ENCODE measurements at places on chromosomes 12 and 14.
A peak's percentile ranks its signal among the peaks of the same experiment; 100 is the strongest.

DNA sequence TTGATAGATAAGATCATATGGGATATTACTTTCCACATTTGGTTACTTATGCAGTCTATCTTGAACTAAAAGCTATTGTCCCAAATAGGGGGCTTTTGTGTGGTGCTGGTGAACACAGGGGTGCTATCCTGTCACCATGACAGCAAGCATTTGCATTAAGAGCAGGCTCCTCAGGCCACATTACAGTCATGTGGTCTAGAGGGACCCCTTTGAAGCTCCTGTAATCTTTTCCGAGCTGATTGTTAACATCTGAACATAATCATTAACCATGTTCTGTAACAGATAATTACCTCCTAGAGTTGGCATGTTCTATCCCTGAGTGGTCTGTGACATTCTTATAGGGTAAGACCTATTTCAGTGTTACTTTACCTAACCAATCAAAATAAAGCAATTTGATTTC lies 178.8 kb downstream of the KTN1 start:
- DNase-seq: no peak

- no peak for DNase-seq
Observed at GRCh38 chr12:118103201-118103600, 610 bp downstream of the VSIG10 start.

- peak; percentile 35 for DNase-seq
Observed at GRCh38 chr14:20278414-20278813, 27.3 kb downstream of the TTC5 start.

GRCh38 chr14:33569821-33570687 lies 380.8 kb downstream of the EGLN3 start:
- DNase-seq: no peak

GRCh38 chr14:24844011-24844410 lies 205.9 kb downstream of the STXBP6 start:
- DNase-seq: no peak

DNA sequence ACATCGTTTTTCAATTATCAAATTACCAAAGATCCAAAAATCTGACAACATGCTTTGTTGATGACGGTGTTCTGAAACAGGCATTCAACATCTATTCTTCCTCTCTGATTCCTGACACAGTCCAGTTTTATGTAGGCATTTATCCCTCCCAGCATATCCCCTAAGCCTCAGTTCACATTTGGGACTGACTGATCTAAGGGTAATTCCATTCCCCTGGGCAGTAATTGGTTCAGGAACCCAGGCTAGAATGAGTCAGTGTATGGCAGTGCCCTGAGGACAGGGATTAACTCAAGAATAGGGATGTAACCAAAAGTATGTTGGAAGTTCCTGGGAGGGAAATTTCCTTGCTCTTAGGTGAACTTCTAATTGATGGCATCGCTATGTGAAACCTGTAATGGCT lies 10.3 kb upstream of the PCNX1 start:
- DNase-seq: no peak

DNA sequence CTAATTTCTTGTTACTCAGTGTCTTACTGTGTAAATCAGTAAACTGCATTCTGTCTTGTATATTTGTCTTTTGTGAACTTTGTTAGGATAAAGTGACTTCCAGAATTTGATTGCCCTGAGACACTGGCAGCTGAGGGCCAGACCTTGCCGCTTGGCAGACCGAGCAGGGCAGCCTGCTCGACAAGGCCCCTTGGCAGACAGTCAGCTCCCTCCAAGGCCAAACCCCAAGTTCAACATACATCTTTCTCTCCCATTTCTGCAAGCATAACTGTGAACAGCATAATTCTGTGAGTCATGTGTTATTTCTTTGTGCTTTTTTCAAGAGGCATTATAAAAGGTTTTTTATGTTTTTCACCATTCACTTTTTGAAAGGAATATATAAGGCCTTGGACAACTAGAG lies 39.2 kb upstream of the BMAL2 start:
- DNase-seq: no peak

DNA sequence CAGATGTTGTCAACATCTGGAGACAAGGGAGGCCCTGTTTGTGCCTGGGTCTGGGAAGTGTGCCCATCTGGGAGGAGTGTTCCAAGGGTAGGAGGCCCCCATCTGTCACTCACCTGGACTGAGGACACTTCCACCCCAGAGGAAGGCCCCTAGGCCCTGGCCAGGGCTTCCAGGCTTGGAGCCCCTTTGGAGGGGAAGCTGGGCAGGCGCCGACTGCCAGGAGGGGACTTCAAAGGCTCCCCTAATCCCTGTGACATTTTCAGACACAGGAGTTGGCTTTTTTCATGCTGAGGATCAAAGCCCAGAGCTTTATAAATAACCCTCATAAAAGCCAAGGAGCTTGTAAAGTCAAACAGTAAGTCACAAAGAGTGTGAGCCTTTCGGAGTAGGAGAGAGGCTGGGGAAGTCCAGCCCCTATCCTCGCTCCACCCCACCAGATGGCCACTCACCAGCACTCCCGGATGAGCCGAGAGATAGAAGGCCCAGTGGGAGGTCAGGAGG lies 17.6 kb upstream of the FAM222A start:
- no peak for DNase-seq

GRCh38 chr14:37384870-37385596 lies 187.3 kb downstream of the MIPOL1 start:
- no peak for DNase-seq

DNA sequence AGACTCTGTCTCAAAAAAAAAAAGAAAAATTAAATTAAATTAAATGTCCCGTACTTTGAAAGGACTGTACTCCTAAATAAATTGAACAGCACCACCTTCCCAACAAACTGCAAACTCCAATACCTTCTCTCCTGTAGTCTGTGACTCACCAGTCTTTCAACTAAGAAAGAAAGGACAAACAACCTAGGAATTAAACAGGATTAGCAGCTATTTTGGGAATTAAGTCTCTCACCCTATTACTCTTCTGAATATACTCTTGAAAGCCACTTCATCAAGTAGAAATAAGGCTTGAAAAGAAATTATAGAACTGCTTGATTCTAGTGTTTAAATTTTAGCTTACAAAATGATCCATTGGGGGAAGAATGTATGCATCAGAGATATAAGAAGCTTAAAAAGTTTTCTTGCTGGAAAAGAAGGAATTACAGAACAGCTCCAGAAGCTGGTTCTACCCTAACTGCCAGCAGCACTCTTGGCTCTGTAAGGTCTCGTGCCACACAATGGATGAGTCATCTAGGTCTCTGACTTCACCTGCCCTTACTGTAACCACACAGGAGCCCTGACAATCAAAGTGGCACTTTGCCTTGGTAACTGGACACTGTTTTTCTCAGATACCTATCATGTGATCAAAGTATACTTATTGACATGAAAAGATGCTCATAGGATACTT lies 57.0 kb upstream of the CERS5 start:
- DNase-seq: no peak

- no peak for DNase-seq
Observed at GRCh38 chr14:55297611-55298499, 26.6 kb downstream of the FBXO34 start.

- peak; percentile 15 for DNase-seq
Observed at GRCh38 chr12:32522331-32523221, 123.2 kb downstream of the FGD4 start.

- no peak for DNase-seq
Observed at GRCh38 chr12:101957252-101957959, 80.0 kb downstream of the DRAM1 start.

GRCh38 chr14:65791191-65791981 lies 378.9 kb downstream of the FUT8 start:
- DNase-seq: no peak

DNA sequence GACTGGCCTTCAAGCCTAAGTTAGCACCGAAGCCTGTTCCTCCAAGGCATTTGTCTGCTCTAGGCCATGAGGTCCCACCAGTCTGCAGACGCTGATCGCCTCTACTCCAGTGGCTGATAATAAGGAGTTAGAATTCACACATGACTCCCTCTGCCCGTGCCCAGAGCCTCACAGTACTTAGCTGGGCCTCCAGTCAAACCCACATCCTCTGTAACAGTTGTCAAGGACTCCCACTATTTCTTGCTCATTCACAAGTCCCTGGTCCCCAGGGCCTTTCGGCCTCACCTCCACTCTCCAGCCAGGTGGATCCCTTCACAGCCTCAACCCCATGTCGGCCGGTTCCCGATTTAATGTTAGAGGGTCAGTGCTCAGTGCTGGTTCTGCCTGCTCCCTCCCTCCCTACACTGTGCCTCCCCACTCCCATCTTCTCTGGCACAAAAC lies 6.3 kb upstream of the KRT5 start:
- no peak for DNase-seq

GRCh38 chr14:60204843-60205774 lies 39.9 kb upstream of the DHRS7 start:
- no peak for DNase-seq

GRCh38 chr12:106035421-106035820 lies 103.3 kb downstream of the NUAK1 start:
- no peak for DNase-seq

- no peak for DNase-seq
Observed at GRCh38 chr14:68543516-68543915, 249.4 kb downstream of the ZFP36L1 start.

DNA sequence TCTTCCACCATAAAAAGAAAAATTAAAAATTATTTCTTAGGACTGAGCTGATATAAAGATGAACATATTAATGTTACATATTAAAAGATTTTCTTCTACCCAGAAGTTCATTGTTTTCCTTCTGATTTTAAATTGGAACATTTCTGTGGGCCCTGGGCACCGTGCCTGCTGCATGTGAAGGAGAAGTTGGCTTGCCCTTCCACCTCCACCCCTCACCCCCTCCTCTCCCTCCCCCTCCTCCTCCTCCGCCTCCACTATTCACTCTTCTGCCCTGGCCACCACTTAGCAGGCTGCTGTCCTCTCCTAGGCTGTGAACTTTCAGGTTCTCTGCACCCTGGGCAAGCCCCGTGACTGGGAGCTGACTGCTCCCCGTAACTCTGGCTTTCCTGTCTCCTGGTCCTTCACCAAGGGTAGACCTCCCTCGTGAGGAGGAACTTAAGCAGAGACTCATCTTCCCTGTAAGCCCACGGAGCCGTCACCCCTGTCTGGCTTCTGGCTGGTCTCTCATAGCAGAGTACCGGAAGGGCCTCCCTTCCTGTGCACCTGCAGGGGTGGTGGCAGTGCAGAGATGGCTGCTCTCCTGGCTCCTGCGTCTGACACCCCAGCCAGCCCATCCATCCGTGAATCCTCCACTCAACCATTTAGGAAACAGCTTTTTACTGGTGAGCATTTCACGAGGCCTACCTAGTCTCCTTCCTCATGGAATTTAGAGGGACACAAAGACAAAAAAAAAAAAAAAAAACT lies 12.8 kb downstream of the TUNAR start:
- DNase-seq: no peak

DNA sequence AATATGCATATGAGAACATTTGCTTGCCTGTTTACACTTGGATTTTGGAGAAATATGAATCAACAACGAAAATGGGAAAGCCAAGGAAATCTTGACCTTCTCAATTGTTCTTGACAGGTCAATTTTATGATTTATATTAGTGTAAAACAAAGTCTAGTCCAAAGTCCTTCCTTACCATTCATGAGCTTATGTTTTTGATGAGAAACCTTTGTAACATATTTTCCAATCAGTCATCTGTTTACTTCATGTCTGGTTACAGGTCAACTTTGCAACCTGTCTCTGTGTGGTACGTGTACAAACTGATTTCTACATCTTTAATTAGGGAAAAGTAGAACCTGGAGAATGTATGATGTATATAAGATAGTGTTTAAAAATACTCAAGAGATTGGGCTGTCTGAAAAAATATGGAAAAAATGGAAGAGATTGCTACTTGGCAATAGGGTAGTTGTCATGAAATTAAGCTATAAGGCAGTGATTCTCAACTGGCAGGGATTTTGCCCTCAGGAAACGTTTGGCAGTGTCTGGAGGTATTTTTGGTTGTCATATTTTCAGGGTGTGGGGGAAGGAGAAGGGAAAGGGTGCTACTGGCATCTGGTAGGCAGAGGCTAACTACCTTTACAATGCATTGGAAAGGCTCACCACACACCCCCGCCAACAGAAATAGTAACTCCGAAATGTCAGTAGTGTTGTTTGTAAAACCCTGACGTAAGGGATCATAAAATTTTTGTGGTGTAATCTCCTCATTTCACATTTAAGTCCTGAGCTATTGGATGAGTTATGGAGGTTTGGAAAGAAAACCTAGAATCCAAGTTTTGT lies 110.4 kb upstream of the PTPRB start:
- no peak for DNase-seq

DNA sequence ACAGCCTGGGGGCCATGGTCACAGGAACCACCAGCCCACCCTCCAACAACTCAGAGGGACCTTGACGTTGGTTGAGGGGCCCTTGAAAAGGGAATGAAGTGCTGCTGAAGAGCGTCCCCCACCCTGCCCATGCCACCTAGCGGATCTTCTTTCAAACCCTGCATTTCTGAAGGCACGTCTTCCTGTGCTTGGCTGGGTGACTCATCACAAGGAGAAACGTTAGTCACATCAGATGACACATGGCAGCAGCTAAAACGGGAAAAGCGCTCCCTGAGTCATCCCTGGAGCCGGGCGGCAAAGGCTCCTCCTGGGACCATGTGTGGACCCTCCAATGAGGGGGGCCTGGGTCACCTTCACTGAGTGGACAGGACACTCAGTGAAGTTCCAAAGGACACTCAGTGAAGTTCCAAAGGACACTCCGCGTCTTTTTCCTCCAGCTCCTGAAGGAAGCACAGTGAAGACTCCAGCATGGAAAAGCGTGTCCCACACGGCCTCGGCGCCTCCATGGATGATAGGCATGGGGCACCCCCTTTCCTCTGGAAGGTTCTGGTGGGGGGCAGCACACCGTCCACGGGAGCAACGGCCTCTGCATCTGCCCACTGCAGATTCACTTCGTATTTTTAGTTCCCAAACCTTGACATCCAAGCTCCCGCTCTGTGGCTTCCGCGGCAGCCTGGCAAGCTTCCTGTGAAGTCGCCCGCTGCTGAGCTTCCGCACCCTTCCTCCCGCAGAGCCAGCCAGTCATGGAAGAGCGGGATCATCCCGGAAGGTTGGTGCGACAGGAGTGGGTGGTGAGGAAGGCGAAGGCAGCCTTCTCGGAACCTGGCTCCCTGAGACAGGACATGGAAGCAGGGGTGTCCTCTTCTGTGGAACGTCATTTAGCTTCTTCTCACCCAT lies 383.4 kb downstream of the VRK1 start:
- DNase-seq: peak; percentile 49

DNA sequence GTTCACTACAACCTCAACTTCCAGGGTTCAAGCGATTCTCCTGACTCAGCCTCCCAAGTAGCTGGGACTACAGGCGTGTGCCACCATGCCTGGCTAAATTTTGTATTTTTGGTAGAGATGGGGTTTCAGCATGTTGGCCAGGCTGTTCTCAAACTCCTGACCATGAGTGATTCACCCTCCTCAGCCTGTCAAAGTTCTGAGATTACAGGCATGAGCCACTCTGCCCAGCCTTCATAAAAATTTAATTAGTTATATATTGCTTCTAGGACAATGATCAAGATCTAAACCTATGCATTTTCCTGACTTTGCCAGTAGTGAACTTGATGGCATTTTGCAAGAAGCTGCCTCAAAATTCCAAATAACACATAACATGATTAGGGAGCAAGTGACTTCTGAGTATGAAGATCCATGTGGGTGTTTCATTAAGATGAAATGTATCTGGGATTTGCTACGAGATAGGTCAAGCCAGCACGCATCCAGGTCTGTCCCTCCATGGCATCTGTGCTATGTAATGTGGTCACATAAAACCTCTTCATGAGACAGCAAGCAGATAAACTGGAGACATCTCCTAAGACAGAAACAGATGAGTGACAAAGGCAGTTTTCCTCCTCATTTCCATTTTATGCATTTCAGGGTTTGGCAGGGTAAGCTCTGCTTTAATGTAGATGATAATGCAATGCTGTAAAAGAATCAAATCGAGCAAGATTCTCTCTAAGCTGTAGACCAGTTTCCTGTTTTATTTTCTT lies 319.4 kb upstream of the ATP2B1 start:
- DNase-seq: no peak

- no peak for DNase-seq
Observed at GRCh38 chr14:69719501-69719951, 47.4 kb upstream of the SRSF5 start.

All from SK-MEL-5 (cell line).